BJ (cell line): ENCODE measurements at places on chromosomes 12 and 14. TPM values are rescaled to one million over a fixed set of nuclear protein-coding genes. Genes with fewer than 3 reads are reported as not detected.

DNA sequence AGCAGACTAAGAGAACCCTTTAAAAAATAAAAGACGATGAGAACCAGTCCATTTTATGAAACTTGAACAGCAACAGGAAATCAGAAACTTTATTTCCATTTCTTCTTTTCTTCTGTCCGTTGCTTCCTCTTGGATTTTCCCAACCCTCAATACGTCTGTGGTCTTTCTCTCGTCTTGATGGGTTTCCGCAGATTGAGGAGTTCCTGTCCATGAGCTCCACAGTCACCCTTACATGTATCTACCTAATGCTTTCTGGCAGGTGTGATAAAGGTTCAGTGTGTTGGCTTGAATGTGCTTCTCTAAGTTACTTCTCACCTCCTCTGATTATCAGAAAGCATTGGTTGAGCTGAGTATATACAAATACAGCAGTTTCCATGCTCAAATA is 110.0 kb downstream of the ETV6 start:
- no peak for DNase-seq

GRCh38 chr12:56007564-56008559 is 10.8 kb downstream of the SUOX start:
- no peak for DNase-seq

GRCh38 chr14:104895786-104896661 is 28.7 kb upstream of the PLD4 start:
- no peak for DNase-seq

DNA sequence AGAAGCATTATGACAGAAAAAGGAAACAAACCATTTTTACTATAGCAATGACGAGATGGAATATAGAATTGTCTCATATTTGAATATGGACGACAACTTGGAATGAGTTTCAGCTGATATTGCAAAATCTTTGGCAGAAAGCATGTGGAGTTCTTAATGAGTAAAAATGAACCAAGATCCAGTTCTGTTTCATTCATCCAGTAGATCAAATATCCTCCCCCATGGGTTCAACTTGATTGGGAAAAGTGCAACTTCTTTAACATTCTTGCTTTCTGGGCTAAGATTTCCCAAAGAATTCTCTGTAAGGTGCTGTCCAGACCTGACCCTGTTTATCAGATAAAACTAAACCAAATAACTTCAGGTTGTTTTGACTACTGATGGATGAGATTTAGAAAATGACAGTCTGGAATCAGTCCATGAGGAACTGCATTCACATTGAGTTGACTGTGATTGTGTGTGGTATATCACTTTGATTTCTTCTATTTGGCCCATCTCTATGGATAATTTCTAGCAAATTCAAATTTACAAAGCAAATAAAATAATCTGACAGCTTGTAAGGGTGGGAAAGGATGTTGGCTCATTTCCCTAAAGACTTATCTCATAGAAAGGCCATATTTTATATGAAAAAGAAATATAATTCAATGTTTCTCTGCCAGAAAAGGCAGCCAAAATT is 267.4 kb downstream of the ADAMTS20 start:
- DNase-seq, result no peak

GRCh38 chr12:65585648-65586602 is 238.4 kb upstream of the HMGA2 start:
- DNase-seq, result no peak

KRT86 gene
- polyA plus RNA-seq, result 1.5 and 2.5 TPM in 2 replicates

IFI27 gene
- 4.1 and 6.5 TPM in 2 replicates for polyA plus RNA-seq
